ENCODE measurements at places on chromosomes 7 and 10.

GRCh38 chr10:116521424-116522290 lies 24.1 kb upstream of the PNLIP start:
- peak; percentile 0 for DNase-seq

DNA sequence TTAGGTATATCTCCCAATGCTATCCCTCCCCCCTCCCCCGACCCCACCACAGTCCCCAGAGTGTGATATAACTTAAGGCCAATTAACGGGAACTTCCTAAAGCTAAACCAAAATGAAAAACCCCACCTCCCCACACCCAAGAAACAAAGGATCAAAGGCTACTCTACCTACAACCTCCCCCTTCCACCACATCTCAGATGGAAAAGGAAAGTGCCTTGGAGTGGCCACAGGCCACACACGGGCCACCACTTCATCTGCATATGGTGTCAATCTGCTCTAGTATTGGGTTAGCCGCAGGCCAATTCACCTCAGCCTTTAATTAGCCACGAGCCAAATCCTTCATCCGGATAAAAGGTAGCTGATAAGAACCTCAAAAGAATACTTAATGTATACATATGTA lies 19.6 kb downstream of the CSTF2T start:
- DNase-seq: no peak

- DNase-seq: no peak
Measured at GRCh38 chr7:80632139-80632538, 6.3 kb upstream of the CD36 start.

DNA sequence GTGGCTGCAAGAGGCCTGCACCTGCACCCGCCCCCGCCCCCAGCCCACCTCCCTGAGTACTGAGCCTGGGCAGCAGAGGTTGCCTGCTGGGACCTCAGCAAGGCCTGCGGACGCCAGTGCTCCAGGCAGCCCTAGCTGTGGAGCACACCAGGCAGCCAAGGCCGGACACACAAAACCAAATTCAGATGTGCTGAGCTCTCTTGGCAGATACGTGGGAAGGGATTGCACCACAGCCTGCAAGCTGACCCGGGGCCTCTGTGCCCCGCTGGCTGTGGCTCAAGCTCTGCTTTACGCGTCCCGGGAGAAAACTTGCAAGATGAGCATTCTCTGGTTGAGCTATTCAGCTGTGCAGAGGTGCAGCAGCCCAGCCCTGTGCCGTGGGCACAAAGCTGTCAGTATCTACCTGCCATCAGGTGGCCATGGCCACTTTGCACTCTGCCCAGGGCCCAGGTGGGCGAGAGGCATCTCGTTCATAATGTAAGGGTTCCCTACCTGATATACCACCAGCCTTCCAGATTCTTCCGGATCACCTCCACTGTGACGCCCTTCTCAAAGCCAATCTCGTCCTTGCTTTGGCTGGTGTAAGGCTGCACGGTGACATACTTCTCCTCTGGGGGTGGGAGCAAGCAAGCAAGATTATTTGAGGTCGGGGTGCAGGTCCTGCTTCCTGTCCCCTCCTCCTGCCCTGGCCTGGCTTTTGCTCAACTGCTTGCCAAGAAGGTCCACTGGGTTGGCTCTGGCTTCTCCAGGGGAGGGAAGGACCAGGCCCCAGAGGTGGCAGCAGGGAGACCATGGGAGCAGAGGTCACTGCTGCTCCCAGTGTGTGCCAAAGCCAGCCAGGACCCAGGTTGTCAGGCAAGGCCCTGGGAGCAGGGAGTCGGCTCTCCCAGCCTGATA lies 123.4 kb downstream of the NEURL1 start:
- DNase-seq: no peak

GRCh38 chr10:76336213-76336963 lies 905.0 kb downstream of the LRMDA start:
- DNase-seq: no peak

- DNase-seq: no peak
Measured at GRCh38 chr10:2263561-2263960, 526.2 kb upstream of the ADARB2 start.

GRCh38 chr10:132677096-132677472 lies 108.9 kb downstream of the NKX6-2 start:
- DNase-seq: no peak

DNA sequence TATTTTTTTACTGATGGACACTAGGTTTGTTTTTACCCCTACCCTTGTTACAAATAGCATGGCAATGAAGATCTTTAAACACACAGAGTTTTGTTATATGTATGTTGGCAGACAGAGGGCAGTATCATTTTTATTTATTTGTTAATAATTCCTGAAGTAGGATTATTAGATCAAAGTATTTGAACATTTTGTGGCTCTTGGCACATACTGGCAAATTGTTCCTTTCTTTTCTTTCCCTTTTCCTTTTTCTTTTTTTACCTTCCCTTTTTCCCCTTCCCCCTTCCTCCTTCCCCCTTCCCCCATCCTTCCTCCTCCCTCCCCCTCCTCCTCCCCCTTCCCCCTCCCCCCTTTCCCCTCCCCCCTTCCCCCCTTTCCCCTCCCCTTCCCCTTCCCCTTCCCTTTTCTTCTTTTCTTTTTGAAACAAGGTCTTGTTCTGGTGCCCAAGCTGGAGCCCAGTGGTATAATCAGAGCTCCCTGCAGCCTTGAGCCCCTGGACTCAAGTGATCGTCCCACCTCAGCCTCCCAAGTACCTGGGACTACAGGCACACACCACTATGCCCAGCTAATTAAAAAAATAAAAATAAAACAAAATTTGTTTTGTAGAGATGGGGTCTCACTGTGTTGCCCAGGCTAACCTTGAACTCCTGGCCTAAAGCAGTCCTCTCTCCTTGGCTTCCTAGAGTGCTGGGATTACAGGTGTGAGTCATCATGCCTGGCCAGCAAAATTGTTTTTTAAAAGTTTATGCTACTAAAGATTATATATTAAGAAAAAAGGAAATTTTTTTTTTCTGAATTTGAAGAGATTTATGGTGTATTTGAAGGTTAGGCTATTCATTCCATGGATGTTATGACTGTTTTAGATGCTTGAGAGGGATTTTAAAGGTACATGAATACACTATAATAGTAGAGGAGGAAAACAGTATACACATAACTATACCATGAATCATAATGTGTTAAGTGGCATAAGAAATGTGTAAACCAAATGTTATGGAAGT lies 39.3 kb downstream of the SEPTIN7 start:
- no peak for DNase-seq

GRCh38 chr7:55690-56248 lies 136.6 kb upstream of the FAM20C start:
- DNase-seq: no peak

GRCh38 chr10:97494863-97495506 lies 3.2 kb downstream of the MMS19 start:
- no peak for DNase-seq

- peak; percentile 31 for DNase-seq
Measured at GRCh38 chr7:30612658-30613265, 18.1 kb downstream of the GARS1 start.

DNA sequence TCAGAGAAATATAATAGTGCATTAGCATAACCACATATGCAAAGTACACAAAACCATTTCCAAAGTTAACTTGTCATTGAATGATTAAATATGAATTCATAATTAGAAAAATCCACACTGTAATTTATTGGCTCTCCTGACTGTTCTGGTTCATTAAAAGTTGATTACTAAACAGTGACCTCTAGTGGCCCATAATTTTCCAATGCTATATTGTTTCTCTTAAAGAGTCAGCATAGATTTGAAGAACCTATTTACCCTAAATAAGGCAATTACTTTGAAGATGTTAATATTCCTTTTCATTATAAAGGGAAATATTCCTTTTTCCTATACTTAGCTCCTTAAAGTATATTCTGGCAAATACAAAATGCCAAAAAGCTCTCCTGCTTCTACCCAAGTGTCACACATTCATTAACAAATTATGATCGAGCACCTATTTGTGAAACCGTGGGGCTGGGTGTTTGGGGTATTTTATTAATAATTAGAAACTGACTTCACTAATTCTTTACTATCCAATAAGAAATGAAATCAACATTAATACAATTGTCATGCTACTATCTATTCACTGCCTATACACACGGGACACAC lies 86.2 kb downstream of the HIBADH start:
- DNase-seq: no peak

DNA sequence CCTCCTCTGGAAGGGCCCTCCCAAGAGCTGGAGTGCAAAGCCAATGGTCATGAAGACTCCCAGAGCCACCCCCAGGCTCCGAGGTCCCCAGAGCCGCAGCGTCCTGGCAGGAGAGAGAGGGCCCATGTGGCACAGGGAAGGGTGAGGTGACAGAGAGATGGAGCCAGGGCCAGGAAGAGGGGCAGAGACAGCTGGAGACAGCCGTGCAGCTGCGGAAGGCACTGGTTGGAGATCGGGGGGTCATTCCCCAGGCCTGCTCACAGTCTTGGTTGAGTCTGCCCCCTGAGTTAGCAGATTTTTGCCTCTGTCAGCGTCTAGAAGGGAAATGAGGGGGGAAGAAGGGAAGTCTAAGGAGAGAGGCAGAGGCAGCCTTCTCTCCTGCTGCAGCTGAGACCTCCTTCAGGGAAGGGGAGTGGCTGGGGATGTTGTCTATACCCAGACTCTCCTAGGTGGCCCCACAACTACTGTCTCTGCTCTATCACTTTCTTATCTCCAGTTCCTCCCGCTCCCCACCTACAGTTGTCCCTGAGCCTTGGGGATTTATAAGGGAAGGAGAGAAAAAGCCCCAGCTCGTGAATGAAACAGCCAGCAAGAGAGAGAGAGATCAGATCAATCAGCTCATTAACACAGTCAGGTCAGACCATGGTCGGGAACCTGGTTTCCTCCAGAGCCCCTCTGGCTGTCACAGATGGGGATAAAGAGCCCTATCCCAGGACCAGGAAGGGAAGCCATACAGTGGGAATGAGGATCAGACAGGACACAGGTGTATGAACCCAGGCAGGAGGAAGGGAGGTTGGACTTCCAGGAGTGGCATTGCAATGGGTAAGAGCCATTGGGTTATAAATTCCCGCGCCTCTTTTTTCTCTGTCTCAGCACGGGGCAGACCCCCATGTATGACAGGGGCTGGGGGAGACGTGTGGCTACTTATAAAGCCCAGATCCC lies 1.2 kb downstream of the GAL3ST4 start:
- no peak for DNase-seq

DNA sequence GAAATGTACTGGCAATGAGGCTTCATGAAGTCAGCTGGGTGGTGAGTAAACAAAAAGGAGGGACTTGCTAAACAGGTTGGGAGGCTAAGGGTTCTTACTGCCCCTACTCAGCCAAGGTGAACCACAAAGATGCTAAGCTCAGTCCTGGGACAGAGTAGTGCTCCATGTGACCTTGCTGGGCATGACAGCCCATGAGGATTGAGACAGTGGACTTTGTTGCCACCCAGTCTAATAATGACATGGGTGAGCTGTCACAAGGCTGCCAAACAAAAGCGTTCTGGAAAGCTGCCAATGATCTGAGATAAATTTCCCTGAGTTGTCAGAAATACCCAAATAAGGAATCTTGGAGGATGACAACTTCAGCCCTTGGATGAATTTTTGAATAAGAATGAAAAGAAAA lies 75.2 kb downstream of the CLEC2L start:
- DNase-seq: no peak

- no peak for DNase-seq
Measured at GRCh38 chr7:144109283-144109682, at the start of gene OR2A2. Gene OR2A2 (plus strand): TSS chr7:144109583. CDS start chr7:144109583, 0 bp downstream.

GRCh38 chr7:37832194-37832593 lies 16.2 kb upstream of the NME8 start:
- DNase-seq: no peak

GRCh38 chr7:152756116-152756515 lies 3.4 kb upstream of the ACTR3B start:
- no peak for DNase-seq

- peak; percentile 13 for DNase-seq
Measured at GRCh38 chr10:31745612-31746376, 182.8 kb downstream of the ARHGAP12 start.

GRCh38 chr7:142626420-142627035 lies 122.7 kb upstream of the PRSS1 start:
- peak; percentile 45 for DNase-seq

DNA sequence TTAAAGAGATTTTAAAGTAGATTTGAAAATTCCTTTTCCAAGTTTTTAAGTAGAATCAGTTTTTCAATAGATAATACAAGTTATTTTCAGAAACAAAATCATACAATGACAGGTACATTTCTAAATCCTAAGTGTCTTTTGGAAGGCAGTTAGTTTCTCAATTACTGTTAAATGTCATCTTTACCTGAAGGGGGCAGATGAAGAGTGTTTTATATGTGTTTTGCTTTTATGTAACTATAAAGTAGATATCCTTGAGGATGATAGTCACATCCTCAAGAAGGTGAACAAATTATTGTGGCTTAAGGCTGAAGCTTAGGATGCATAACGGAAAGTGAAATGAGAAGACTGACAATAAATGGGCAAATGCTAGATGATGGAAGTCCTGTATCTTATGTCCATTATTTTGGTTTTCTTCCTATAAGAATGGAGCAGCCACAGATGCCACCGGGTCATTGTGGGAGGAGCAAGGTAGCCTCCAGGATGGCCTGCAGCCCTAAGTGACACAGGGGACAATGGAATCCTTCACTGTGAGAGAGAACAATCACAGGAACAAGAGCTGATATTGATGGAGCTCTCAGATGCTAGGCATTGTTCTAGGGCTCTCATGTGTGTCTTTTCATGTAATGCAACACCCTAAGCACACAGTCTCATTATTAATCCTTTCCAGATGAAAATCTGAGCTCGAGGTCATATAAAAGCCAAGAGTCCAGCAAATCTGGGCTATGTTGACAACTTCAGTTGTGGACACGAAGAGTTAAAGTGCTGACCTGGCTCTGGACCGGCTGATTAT lies 14.1 kb upstream of the MKX start:
- DNase-seq: no peak

GRCh38 chr10:52250510-52250909 lies 63.6 kb upstream of the DKK1 start:
- DNase-seq: no peak

DNA sequence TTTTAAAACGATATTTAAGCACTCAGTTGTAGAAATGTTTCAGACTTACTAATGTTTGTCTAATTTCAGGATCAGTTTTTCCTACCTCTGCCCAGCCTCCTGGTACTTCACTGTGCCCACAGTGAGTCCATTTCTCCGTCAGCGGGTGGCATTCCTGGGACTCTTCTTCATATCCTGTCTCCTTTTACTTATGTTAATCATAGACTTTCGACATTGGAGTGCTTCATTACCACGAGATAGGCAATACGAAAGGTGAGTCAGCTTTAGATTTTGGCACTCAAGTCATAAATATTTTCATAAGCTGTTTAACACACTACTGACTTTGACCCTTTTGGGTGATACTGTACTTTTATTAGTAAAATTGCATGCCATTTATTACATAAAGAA lies 2.1 kb downstream of the ENTPD7 start:
- DNase-seq: no peak

DNA sequence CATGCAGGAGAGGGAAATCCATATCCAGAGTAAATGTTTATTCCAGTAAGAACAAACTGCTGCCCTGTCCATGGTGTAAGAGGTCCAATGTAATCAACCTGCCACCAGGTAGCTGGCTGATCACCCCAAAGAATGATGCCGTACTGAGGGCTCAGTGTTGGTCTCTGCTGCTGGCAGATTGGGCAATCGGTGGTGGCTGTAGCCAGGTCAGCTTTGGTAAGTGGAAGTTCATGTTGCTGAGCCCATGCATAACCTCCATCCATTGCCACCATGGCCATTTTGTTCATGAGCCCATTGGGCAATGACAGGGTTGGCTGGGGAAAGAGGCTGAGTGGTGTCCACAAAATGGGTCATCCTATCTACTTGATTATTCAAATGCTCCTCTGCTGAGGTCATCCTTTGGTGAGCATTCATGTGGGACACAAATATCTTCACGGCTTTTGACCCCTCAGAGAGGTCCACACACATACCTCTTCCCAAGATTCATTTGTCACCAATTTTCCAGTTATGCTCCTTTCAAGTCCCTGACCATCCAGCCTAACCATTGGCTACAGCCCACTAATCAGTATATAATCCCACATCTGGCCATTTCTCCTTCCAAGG lies 23.3 kb upstream of the PAPSS2 start:
- DNase-seq: no peak
